ENCODE measurements at places on chromosomes 16 and 17.

GRCh38 chr16:84455031-84455430 is 49.4 kb downstream of the MEAK7 start:
- DNase-seq, result no peak

DNA sequence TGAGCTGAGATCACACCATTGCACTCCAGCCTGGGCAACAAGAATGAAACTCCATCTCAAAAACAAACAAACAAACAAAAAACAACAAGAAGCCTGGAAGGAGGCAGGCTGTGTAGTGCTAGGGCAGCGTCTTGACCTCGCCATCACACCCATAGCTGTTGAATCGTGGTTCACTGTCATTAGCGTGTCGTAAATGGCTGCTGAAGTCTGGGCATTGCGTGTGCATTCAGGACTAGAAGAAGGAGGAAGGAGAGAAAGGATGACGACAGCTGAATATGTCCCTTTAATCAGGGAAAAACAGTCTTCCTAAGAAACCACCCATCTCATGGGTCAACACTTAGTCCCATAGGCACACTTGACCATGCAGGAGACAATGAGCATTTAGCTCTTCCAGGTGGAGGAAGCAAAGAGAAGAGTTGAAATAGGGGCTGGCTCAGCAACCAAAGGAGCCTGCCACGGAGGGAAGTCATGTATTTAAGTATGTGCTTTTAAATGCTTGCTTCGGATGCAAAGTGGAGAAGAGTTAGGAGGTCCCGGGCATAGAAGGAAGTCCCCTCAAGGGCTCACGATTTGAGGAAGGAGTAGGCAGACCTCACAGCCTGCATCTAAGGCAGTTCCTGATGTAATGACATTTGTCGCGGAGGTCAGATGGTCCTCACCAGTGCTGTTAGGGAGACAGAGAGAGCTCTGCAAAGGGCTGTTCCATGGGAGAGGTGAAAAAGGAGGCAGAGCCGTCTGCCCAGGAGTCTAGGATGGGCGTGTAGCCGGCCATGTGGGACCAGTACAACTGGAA is 8.8 kb downstream of the PRSS22 start:
- no peak for DNase-seq

- DNase-seq, result no peak
These were observed at the start of gene USH1G for GRCh38 chr17:74922694-74923537. TSS of gene USH1G (minus strand) at chr17:74923255. CDS start at chr17:74923073, 182 bp downstream.

DNA sequence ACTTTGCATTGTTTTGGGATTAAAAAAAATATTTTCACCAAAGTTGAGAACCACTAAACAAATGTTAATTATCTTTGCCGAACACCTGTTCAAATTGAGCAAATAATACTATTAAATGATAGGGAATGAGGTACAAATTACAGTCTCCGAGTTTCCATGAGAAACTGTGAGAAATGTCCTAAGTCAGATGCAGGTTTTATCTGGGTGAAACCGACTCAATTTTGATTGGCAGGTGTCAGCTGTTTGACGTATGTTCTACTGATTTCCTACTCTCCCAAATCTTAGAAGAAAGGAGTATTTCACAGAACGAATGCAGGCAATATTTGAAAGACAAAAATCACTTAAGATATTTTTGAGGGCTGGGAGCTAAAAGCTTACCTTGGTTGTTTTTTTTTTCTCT is 622.0 kb upstream of the GOT2 start:
- no peak for DNase-seq

DNA sequence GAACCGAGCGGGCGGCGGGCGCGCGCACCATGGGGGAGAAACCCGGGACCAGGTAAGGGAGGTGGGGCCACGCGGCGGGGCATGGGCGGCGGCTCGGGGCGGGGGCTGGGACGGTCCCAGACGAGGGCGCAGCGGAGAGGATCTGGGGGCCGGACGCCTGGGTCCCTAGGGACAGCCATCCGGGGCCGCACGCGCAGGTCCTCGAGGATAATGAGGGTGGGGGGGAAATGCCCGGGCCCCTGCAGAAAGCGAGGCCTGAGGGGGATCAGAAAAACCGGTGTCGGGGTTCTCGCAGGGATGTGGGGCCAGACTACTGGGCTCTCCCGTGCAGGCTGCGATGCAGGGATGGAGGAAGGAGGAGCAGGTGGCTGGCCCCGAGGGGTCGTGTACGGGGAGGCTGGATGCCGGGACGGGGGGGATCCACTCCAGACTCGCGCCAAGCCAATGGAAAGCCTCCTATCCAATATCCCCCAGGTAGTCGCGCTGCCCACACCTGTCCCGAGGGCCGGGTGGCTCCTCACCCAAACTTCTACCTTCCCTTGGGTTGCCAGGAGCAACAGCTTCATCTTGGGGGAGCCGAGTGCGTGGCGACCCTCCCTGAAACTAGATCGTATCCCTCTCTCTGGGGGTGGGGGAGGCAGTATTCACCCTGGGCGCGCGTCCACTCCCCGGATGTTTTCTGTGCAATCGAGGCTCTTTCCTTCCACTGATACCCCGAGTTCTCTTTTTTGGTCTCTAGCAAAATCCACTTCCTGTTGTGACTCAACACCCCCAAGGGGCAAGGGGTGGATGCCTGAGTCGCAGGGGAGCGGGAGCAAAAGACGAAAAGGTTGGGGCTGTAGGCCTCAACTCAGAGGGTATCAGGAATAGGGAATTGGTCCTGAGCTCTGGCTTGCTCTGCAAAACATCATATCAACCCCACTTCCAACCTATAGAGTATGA is 532 bp downstream of the ARRB2 start:
- no peak for DNase-seq

DNA sequence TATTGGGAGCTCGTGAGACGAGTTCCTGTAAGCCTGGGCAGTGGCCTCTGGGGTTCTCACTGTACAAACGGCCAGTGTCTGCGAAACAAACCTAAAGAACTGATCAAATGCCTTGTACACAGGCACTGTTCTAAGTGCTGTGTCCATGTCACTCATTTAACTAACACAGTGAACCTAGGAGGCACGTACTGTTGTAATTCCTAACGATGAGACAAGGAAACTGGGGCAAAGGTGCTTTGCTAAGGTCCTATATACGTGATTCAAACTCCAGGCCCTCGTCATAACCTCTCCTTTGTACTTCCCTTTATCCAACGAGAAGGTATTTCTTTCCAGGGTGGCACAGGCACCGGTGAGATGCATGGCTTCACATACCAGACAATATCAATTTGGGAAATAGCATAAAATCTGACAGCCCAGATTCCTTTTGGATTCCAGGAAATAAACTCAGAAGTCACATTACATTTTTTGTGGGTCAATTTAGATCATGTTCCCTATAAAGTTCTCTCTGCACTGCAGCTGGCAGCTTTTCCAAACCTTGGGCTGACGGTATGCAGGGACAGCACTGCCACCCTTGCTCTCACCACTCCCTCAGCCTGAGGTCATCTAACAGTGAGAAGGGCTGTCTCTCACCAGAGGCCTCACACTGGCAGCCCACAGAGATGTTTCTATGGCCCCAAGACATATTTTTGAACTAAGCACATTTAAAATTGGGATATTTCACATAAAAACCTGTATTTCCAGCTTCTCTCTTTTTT is 18.3 kb downstream of the GLYR1 start:
- DNase-seq, result no peak

- DNase-seq, result peak; percentile 33
These were observed 7.1 kb downstream of the HAS3 start for GRCh38 chr16:69112285-69113129.

DNA sequence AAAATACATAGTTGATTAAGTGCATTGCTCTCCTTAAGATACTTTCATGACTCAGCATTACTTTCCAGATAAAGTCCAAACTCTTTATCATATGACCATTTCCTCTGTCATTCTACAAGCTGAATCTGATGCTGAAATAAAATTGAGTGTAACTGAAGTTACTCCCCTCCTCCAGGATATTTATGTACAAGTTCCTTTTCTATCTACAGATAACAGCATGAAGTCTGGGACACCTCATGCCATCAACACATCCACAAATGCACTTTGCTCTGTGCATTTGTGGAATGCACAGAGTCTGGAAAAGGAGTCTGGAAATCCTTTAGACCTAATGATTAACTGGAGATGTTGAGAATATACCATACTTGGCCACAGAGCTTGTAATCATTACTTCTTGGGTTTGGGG is 60.5 kb downstream of the ACSM2B start:
- DNase-seq, result no peak

DNA sequence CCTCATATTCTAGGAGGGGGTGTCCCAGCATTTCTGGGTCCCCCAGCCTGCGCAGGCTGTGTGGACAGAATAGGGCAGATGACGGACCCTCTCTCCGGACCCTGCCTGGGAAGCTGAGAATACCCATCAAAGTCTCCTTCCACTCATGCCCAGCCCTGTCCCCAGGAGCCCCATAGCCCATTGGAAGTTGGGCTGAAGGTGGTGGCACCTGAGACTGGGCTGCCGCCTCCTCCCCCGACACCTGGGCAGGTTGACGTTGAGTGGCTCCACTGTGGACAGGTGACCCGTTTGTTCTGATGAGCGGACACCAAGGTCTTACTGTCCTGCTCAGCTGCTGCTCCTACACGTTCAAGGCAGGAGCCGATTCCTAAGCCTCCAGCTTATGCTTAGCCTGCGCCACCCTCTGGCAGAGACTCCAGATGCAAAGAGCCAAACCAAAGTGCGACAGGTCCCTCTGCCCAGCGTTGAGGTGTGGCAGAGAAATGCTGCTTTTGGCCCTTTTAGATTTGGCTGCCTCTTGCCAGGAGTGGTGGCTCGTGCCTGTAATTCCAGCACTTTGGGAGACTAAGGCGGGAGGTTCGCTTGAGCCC is 11.6 kb downstream of the STH start:
- no peak for DNase-seq

DNA sequence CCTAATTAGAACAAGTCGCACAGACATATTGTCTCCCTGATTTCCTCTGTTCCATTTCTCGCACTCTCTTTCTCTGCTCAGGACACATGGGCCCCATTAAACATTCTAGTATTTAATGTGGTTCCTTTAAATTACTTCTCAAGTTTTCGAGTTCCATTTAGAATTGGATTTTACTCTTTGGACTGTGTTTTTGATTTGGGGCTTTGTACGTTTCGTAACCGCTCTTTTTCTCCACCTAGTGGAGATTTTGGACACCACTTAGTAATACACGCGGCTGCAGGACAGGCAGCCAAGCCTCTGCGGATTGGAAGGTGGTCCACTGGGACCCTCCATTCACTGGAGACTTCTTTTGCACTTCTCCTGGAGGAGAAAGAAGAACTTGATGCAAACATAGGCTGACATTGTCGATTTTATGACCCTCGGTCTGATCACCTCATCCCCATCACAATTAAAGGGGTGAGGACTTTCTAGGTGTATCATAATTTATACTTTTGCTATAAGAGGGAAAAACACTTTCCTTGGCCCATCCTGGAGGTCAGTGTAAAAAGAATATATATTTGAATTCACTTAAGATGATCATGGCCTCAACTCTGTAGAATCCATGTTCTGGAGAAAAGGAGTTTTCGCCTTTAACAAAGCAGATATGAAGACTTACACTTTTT is 85.7 kb downstream of the NOG start:
- no peak for DNase-seq

Data from stimulated activated CD4-positive, alpha-beta T cell treated with anti-CD3 and anti-CD28 coated beads, Interleukin-1b, Interleukin-23, amount 100 ng/mL, for 24 hours (primary cell).